ENCODE measurements at places on chromosomes 13 and 19.
A peak's percentile ranks its signal among the peaks of the same experiment; 100 is the strongest.

DNA sequence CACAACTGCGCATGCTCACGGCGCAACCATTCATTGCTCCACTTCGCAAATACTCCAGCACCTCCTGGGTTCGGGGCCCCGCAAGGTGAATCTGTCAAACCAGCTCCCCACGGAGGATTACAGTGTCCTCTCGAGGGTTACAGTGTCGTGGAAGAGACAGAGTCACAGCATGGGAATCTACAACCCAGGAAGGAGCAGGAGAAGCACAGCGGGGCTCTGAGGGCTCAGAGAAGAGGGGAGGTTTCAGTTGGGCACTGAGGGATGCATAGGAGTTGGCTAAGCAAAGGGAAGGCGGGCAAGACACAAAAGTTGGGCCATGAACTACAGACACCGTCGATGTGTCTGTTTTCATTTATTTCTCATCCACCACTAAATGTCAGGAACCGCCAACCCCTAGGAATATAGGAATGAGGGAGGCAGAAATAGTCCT, 1.0 kb upstream of the GTF2F1 start:
- peak; percentile 38 for DNase-seq

- DNase-seq: no peak
Measured at GRCh38 chr19:30841934-30842333, 469.8 kb downstream of the ZNF536 start.

DNA sequence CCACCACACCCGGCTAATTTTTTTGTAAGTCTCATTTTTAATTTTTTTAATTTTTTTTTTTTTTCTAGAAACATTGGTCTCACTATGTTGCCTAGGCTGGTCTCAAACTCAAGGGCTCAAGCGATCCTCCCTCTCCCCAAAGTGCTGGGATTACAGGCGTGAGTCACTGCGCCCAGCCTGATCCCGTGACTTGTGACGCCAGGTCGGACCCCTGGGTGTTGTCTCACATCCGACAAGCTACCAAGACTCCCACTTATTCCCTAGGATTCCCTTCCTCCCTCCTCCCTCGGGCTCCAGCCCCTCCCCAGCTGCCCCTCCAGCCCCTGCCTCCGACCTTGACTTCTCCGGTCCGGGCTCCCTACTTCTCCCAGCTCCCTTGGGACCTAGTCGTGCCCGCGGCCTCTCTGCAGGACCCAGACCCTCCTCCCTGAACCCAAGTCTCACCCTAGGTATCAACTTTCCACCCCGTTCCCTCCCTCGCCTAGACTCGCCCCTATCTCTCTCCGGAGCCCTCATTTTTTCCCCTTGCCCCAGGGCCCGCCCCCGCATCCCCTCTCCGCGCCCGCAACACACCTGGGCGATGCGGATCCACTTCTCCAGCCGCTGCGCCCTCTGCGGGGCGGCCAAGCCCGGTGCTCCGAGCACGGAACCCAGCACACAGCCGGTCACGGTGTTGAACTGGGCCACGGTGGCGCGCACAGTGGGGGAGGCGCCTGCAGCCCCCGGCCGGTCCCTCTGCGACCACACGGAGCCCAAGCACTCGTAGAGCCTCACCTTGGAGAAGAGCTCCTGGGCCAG, 13.1 kb downstream of the RGL3 start:
- DNase-seq: no peak

DNA sequence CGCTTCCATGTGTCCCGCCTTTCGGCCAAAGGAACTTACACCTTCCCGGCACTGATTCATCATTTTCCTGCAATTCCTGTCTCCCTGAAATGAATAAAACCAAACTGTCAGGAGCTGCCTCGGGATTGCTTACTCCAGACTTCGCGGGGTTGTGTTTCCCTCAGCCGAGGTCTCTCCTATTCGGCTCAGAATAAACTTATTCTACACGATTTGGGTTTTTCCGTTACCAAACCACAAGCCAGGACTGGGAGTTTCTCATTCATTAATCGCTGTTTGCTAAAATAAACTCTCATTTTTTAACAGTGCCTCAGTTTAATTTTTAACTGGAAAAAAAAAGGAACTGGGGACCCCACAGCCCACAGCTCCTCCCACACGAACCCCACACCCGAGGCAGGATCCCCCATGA, 667 bp downstream of the ZNF878 start:
- no peak for DNase-seq

GRCh38 chr19:54473071-54473891, at the start of gene CDC42EP5:
Gene CDC42EP5 (minus strand): TSS chr19:54473296. CDS start chr19:54465547, 7,749 bp downstream.
- DNase-seq: no peak

- DNase-seq: no peak
Measured at GRCh38 chr13:30338331-30338851, 31.0 kb upstream of the KATNAL1 start.

DNA sequence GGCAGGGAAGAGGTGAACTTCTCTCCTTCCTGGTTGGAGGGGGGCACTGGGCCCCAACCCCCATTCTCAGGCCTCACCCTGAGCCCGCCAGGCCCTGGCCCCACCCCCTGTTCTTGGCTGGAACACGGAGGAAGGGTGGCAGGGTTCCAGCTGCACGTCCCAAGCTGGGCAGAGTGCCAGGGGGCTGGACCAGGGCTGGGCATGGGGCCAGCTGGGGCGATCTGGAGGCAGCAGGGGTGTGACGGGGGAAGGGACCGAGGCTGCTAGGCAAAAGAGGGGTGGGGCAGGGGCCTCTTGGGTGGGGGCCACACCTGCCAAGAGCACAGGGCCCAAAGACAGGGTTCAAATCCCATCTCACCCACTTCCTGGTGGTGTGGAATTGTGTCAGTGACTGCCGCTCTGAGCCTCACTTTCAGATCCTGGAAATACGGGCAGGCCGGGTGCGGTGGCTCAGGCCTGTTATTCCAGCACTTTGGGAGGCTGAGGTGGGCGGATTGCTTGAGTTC, 2.2 kb downstream of the HIF3A start:
- no peak for DNase-seq

DNA sequence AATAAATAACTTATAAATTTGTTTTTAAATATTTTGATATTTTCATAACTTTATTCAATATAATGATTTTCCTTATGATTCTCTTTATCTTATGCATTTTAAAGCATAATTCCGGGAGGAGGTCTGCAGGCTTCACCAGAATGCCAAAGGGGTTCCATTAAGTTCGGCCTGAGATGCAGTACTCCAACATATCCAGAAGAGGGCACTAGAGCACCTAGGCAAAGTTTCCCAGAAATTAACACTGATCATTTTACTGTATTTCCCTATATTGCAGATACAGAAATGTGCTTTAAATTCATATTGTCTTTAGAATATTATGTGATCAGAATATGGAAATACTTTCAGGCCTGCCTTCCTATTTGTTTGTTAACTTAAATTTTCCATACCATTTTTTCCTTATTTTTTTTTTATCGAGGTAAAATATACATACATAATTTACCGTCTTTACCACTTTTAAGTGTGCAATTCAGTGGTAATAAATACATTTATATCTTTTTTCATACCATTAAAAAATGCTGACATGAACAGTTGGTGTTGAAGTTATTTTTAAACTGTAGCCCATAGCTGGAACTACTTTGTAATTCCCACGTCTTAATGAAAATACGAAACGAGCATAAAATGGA, 58.9 kb upstream of the TM9SF2 start:
- no peak for DNase-seq

DNA sequence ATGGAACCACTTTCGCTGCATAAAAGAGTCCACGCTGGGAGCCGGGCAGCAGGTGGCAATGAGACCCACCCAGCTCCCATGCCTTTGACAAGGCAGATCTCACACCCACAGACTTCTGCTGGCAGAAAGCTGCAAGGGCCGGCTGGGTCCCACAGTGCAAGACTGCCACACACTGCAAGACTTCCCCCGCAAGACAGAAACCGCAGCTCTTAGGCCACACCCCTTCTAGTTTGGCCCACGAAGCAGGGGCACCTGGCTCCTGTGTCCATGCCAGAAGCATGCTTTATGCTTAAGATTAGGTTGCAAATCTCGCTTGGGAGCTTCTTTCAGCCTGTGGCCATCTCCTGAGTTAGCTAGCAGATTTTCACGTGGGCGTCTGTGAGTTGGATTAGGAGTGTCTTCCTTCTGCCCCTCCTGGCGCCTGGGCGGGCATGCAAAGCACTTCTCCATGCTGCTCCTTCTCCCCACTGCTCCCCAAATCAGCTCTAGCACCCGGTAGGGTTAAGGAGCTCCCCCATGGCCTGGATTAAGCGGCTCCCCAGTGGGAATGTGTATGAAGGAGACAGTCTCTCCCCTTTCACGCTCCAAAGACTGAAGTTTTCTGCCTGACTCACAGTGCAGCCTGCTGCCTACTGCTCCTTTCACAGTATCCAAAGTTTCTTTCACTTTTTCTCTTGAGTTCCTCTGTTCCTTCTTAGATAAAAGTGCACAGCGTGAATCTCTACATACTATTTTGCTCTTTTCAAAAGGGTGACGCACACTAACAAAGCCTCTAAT, 17.7 kb downstream of the GPC6 start:
- DNase-seq: no peak

DNA sequence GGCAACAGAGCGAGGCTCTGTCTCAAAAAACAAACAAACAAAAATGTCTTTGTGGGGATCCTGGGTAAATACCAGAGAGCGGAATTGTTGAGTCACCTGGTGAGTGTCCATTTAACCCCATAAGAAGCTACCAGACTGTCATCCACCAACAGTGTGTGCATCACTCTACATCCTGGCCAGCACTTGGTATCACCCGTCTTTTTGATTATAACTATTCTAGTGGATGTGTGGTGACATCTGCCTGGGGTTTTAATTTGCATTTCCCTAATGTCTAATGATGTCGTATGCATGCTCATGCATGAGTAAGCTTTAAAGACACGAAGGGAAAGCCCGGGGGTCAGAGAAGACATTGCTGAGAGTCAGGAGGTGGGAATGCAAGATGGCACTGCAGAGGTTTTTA, 126.7 kb upstream of the MRI1 start:
- no peak for DNase-seq

DNA sequence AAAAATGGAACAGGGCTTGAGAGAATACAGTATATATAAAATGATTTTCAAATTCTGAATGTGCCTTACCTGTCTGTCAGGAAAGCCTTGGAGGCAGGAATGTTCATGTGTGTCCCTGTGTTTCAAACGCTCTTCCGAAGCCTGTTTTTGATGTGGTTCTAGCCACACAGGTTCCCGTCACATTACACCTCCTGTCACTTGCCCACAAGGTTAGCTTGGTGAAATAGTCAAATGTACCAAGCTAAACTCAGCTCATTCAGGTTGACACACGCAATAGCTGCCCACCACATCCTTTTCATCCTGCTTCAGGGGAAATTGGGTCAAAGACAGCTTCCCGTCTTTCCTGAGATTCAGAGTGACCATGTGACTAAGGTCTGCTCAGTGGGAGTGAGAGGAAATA, 574.0 kb downstream of the EFNB2 start:
- no peak for DNase-seq

- no peak for DNase-seq
Measured at GRCh38 chr13:24834902-24835510, 71.0 kb downstream of the RNF17 start.

- no peak for DNase-seq
Measured at GRCh38 chr13:43425234-43425633, 361.5 kb downstream of the ENOX1 start.

DNA sequence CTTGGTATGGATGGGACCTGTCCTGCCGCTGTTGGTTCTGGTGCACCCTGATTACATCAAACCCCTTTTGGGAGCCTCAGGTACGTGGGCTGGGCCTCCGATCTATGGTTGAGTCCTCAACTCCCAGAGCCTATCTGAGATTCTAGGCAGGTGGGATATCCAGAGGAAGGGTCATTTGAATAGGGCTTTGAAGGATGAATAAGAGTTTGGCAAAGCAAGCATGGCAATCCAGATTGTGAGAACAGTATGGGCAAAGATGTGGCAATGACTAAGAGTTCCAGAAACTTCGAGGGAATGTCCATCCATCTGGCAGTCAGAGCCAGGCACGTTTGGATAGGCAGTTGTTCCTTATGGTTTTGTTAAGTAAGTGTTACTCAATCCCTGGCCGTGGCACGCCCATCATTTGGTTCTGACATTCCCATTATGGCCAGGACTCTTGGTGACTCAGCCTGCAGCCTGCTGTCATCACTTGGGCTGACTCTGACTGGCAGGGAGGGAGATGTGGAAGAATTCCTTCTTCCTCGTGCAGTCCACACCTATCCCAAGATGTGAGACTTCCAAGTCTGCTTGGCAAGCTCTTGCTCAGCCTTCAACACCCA, 21.5 kb downstream of the CYP4F22 start:
- no peak for DNase-seq

DNA sequence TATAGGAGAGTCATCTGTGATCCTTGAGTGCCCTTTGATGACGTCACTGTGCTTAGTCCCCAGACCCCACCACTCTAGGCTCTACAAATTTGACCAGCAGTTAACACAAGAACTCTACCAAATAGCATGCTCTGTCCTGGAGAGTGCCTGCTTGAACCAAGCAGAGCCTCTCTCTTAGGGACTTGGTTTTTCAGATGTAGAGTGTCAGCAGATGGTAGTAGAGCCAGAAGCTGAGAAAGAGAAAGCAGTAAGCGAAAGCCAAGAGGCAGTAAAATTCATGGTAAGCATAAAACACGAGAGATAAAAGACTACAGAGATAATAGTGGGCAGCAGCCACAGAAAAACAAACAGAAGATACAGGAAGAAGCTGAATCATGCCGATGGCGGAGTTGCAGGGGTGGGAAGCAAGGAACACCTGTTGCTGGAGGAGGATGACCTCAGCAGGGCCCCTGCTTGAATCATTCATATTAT, 193.3 kb downstream of the SLC7A1 start:
- no peak for DNase-seq

DNA sequence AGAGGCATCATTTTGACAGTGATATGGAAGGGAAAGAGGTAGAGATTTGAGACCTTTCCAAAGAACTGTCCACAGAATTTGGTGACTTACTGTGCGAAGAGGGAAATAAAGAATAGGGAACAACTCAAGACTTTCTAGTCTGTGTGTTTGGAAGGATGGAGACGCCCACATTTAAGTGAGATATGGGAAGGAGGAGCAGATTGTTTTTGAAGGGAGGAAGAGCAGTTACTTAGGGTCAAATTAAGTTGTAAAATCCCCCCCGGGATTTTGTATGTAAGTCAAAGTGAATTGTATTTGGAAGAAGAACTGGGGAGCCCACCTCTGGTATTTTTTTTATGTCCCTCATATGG, 1.2 kb downstream of the USPL1 start:
- no peak for DNase-seq

- DNase-seq: no peak
Measured at GRCh38 chr19:42553292-42554045, 25.2 kb upstream of the CEACAM1 start.
